GM12878 (cell line): ENCODE measurements at places on chromosomes 4 and X. TPM values are rescaled to one million over a fixed set of nuclear protein-coding genes. Genes with fewer than 3 reads are reported as not detected.

The VCX3B gene
- total RNA-seq: not detected in 2 replicates

The COMMD8 gene
- 36.5 and 36.8 TPM in 2 replicates for total RNA-seq

The ARHGAP36 gene
- not detected in 2 replicates for total RNA-seq

The USP17L28 gene
- total RNA-seq: not detected in 2 replicates

The KLHL34 gene
- total RNA-seq: not detected in 2 replicates

The ABCG2 gene
- total RNA-seq: not detected in 2 replicates

The HERC6 gene
- 5.8 and 5.9 TPM in 2 replicates for total RNA-seq

The GAGE12J gene
- total RNA-seq: not detected in 2 replicates

The ATP2B3 gene
- not detected in 2 replicates for total RNA-seq

DNA sequence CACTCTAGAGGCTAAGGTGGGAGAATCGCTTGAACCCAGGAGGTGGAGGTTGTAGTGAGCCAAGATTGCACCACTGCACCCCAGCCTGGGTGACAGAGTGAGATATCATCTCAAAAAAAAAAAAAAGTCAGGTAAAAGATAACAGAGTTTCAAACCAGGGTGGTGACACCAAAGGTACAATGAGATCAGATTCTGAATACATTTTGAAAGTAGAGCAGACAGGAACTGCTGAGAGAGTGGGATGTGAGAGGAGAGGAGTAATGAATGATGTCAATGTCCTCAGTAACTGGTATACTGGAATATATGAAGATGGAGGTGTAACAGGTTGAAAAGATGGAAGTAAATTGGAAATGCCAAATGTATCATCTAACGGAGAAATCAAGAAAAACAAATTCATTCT lies 135.6 kb downstream of the CAMK2D start:
- DNase-seq: no peak

- no peak for DNase-seq
Measured at GRCh38 chr4:52950226-52950625, 88.1 kb downstream of the RASL11B start.

- DNase-seq: no peak
Measured at GRCh38 chr4:99408346-99408745, 26.8 kb downstream of the ADH7 start.

DNA sequence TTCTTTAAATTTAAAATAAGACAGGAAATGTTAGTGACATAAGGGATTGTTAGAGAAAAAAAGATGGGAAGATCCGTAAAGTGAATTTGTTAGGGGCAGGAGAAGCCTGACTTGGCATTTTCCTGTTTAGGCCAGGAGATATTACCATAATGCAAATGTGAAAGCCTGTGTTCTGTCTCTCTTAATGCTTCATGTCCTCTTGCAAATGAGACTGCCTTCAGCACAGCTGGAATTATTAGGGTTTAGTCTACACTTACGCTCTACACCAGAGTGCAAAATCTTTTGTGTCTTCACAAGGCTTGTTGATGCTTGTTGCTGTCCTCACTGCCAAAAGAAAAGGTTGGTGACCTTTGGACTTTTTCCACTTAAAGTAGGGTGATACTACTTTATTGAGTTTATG lies 56.8 kb downstream of the JADE1 start:
- DNase-seq: no peak

DNA sequence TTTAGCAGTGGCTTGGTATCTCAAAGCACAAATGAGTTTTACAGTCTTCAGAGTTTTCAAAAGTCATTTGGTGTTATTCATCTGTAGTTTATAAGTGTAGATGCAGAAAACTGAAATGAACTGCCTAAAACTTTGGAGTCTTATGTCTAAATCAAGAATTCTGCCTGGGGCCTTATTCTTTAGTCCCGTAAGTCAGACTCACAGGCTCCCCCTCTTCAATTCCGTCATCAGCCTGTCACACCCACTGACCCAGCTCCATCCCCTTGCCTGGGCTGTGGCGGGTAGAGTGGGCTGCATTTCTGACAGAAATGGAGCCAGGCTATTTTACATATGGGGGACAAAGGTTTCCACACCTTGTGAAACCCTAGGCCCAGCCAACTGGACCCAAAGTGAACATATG lies 44.3 kb downstream of the TSPAN5 start:
- no peak for DNase-seq

DNA sequence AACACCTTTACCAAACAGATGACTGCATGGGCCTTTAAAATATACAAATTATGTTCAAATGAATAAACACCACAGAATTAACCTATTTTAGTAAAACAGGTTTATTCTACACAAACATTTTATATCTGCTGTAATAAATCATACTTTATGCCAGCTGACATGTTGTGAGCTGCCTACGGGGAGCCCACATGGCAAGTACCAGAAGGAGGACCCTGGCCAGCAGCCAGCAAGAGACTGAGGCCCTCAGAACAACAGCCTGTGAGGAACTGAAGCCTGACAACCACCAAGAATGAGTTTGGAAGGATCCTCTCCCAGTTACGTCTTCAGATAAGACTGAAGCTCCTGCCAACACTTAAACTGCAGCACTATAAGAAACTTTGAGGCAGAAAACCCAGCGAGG lies 377.0 kb downstream of the PDGFC start:
- no peak for DNase-seq

DNA sequence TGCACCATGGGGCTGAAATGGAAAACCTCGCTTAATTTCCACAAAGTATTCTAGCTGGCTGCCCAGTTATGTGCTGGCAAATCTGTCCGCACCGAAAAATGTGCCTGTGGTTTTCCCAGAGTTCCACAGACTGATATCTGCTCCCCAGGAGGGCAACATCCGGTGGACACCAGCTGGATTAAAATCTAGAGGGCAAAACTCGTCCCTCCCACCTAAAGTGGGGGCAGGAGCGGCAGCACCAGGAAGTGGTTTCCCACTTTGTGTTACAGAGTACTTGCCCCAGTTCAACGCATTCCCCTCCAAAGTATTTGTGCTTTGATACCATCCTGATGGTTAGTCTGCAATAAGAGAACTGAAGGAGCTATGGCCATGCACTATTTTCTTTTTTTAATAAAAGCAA lies 187.6 kb downstream of the TSPAN5 start:
- DNase-seq: no peak

GRCh38 chr4:6197433-6198174 lies 2.7 kb downstream of the JAKMIP1 start:
- no peak for DNase-seq

DNA sequence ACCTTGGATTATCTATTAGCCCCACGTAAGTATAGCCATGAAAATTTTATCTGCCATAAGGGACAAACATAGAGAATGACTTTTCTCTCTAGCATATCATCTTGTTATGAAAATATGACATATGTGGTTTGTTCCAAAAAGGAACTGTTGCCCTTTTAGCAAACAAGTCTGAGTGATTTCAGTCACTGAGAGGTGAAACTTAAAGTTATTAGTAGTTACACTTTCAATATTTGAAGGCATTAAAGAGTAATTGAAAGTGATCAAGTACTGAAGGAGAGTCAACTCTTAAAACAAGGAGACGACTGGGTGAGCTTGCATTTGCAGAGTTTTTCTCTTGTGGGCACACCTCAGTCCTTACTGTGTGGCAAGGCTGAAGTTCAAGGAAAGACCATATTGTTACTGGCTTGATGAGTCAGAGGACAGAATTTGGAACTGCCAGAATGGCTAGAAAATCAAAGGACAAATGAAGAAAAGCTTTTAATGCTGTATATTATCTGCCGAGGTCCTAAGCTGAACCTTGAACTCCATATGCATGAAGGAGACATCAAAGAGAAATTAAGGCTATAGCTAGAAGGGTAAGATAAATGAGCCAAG lies 205.1 kb upstream of the EMCN start:
- DNase-seq: no peak

DNA sequence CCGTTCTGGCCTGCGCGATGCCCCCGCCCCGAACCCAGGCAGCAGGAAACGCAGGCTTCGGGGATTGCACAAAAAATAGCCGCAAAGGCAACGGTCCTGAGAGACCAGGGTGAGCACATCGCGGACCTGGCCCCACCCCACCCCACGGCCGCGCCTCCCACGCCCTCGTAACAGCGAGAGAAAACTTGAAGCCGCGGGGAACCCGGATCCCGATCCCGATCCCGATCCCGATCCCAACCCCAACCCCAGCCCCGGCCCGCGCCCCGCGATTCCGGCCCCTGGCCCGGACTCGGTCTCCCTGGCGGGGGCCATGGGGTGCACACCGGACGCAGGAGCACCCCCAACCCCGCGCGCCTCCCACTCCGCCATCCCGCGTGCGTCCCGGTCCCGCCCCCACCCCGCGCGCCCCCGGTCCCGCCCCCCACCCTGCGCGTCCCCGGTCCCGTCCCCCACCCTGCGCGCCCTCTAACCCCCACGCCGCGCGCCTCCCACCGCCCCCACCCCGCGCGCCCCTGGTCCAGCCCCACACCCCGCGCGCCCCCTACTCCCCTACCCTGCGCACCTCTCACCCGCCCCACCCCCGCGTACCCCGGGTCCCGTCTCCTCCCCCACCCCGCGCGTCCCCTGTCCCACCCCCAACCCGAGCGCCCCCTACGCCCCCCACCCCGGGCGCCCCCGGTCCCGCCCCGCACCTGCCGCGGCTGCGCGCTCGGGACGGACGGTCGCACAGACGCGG lies 29.0 kb downstream of the NOP14 start:
- DNase-seq: no peak

DNA sequence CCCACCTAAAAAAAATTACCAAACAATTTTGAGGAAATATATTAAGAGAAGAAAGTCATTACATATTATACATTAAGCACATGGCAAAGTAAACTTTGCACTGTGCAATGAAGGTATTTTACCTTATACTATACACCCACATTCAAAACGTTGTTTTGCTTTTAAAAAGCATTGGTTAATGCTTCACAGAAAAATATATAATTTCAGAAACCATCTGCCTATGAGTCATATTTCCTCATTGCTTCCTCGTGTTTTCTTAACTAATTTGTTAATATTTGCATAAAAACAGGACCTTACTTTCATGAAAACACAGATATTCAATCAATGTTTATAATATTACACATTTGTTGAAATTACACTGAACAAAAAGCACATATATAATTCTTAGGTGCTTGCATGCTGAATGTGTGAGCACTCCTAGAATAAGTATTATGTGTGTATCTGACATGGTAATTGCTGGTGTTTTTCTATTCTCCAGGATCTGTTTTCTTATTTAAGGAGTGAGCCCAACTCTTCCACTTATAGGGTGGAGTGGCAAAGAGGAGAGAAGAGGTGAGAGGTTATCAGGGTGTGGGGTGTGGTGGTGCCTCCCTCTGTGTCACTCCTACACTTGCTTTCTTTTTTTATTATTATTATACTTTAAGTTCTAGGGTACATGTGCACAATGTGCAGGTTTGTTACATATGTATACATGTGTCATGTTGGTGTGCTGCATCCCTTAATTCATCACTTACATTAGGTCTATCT lies 95.1 kb upstream of the IQCM start:
- no peak for DNase-seq

GRCh38 chrX:69146739-69147138 lies 18.5 kb downstream of the PJA1 start:
- DNase-seq: no peak

GRCh38 chrX:72387247-72387646 lies 81.5 kb upstream of the CITED1 start:
- no peak for DNase-seq

GRCh38 chrX:139795196-139795595 lies 87.2 kb upstream of the MCF2 start:
- peak; percentile 57 for DNase-seq

DNA sequence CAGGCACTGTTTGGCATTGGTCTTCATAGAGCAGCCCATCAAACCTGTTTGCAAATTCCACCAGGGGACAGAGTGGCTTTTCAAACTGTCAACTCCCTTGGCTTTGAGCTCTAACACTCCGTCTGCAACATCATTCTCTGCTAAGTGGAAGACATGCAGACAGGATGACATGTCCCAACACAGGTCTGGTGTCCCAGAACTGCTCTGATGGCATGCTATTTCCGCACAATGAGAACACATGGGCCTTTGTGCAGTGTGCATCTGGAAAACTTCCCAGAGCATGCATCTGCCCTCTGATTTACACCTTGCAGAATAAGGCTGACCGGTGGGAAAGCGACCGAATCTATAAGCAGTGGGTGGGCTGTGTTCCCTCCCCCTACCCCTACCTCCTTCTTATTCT lies 212.8 kb upstream of the GYPA start:
- no peak for DNase-seq
